ENCODE measurements at places on chromosomes 11 and 22. TPM values are rescaled to one million over a fixed set of nuclear protein-coding genes. Genes with fewer than 3 reads are reported as not detected.

APOL4 gene
- total RNA-seq, result not detected

SLC7A4 gene
- total RNA-seq, result not detected

C22orf42 gene
- total RNA-seq, result not detected

OR51B4 gene
- not detected for total RNA-seq

BRSK2 gene
- total RNA-seq, result 0.25 TPM

FDXACB1 gene
- total RNA-seq, result 3.0 TPM

ESAM gene
- total RNA-seq, result 35.7 TPM

ADM gene
- 31.4 TPM for total RNA-seq

NEAT1 gene
- 16.5 TPM for total RNA-seq

A4GALT gene
- 53.4 TPM for total RNA-seq

CARD10 gene
- 51.3 TPM for total RNA-seq

HSD17B12 gene
- total RNA-seq, result 51.8 TPM

BIK gene
- total RNA-seq, result 9.5 TPM

API5 gene
- 57.5 TPM for total RNA-seq

HIC2 gene
- 3.1 TPM for total RNA-seq

HTR3B gene
- total RNA-seq, result not detected

RIMBP3B gene
- total RNA-seq, result not detected

OR51E2 gene
- total RNA-seq, result not detected

TYMP gene
- total RNA-seq, result 37.3 TPM

PGA3 gene
- total RNA-seq, result not detected

MRPL23 gene
- total RNA-seq, result 261 TPM

All from mesangial cell (primary cell).